ENCODE measurements at places on chromosomes 7 and 10.

- peak; percentile 96 for DNase-seq
These were observed 139.3 kb downstream of the TWIST1 start for GRCh38 chr7:18978108-18978495.

GRCh38 chr7:98921608-98922372, 43.5 kb downstream of the TRRAP start:
- DNase-seq: no peak

GRCh38 chr7:134016942-134017303, 110.2 kb upstream of the LRGUK start:
- no peak for DNase-seq

DNA sequence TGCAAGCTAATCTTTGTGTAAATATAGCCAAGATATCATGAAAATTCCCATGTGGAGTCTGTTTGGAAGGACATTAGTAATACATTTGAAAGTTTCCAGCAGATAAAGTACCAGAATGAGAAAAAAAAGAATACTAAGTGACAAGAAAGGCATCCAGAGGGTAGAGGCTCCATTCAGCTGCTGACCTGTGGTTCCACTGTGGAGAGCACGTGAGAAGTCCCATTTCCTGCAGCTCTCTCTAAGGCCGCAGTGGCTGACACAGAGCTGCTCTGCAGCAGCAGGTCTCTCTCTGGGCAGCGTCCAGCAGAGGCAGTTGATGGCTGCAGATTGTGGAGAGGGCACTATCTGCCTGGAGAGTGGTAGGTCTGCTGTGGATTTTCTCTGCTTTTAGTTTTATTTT, 100.1 kb upstream of the TMEM72 start:
- DNase-seq: peak; percentile 34

DNA sequence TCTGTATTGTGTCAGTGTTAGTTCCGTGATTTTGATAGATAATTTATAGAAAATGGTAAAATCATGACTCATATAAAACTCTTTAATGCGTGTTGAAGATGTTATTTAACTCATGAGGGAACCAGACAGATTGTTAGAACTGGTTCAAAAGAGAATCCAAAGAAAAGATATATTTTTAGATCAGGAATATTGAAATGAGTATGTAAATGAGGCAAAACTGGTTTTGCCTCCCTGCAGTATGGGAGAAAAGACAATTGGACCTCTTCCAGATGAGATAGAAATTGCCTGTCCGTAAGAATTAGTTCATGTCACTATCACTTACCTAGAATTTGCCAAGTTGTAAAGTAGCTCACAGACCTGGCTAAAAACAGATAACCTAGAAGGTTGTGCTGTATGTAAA, 17.6 kb downstream of the CDC123 start:
- no peak for DNase-seq

- peak; percentile 70 for DNase-seq
These were observed 40.9 kb downstream of the SMURF1 start for GRCh38 chr7:99102809-99103690.

GRCh38 chr7:35753761-35754603, 46.9 kb upstream of the SEPTIN7 start:
- peak; percentile 88 for DNase-seq

All from fibroblast of the aortic adventitia (primary cell).